Activated CD8-positive, alpha-beta T cell treated with anti-CD3 and anti-CD28 coated beads, Interleukin-2, amount 10 ng/mL, durations not matched to agents 7 days and 5 days (primary cell): ENCODE measurements at places on chromosomes 1 and 21.

GRCh38 chr21:42645211-42646075 is 8.0 kb upstream of the PDE9A start:
- no peak overlapping the region for H3K4me3 ChIP-seq
- DNase-seq, result no peak
- H3K27me3 ChIP-seq, result peaks cover 8% of the 10 kb centered on the region
- no peaks in the 10 kb centered on the region for H3K36me3 ChIP-seq

DNA sequence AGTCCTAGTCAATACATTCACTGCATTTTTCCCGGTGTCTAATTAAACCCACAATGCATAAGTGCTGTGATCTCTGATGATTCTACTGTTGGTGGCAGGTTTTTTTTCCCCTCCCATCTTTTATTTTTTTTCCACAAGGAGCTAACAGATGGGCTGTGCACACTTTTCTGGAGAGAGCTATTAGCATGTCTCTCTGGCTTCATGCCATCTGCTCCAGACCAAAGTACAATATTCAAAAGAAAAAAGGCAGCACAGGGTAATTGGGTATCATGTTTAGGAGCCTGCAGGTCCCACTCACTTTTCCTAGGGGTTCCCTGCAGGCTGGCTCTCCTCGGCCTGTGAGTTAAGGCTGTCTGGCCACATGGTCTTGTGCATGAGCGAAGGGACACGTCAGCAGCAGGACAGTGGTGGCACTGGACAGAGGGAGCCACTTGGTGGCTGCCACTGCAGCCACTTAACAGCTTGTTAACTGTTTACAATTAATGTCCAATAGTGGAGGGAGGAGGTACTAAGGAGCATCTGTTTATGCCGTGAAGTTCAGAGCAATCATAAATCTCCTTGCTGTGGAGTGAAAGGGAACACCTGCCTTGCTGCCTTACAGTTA is 53.5 kb upstream of the C8B start:
- DNase-seq, result no peak
- no peaks in the 10 kb centered on the region for H3K36me3 ChIP-seq
- H3K27ac ChIP-seq, result no peak overlapping the region
- H3K4me3 ChIP-seq, result no peak overlapping the region
- no peaks in the 10 kb centered on the region for H3K4me1 ChIP-seq

GRCh38 chr1:58409336-58409735 is 137.2 kb downstream of the OMA1 start:
- DNase-seq, result no peak
- no peak overlapping the region for H3K4me3 ChIP-seq
- peaks cover 3% of the 10 kb centered on the region for H3K27me3 ChIP-seq
- no peaks in the 10 kb centered on the region for H3K36me3 ChIP-seq
- no peak overlapping the region for H3K27ac ChIP-seq

- no peaks in the 10 kb centered on the region for H3K27me3 ChIP-seq
- no peaks in the 10 kb centered on the region for H3K36me3 ChIP-seq
- H3K27ac ChIP-seq, result no peak overlapping the region
Observed at GRCh38 chr1:170993151-170993550, 57.8 kb downstream of the MROH9 start.

GRCh38 chr1:52769346-52770033 is 43.2 kb downstream of the ZYG11B start:
- H3K4me1 ChIP-seq, result peaks cover 8% of the 10 kb centered on the region
- no peaks in the 10 kb centered on the region for H3K36me3 ChIP-seq
- H3K27me3 ChIP-seq, result no peaks in the 10 kb centered on the region
- no peak overlapping the region for H3K4me3 ChIP-seq
- DNase-seq, result no peak

DNA sequence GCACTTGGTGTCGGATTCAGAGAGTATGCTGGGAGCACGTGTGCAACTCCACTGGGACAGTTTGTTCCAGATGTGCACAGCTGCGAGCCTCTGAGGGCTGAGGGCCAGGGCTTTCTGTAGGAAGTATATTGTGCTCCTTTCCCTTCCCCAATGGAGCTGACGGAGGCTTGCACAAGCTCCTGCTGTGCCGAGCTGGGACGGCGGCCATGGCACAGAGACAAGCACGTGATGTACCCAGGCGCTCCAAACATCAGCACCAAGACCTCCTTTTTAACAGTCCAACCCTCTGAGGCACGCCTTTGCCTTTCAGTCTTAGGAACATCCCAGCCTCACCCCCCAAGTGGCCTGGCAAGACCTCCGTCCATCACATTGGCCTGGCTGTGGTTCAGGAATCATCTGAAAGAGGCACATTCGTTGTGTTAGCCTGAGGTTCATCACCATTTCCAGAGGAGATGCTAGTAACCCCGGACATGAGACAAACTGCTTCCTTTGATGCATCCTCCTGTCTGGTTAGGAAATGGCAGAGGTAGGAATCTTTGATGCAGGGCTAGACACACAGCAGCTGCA is 339.2 kb upstream of the KAZN start:
- no peak for DNase-seq
- H3K4me3 ChIP-seq, result no peak overlapping the region
- H3K36me3 ChIP-seq, result no peaks in the 10 kb centered on the region
- no peak overlapping the region for H3K27ac ChIP-seq
- H3K4me1 ChIP-seq, result no peaks in the 10 kb centered on the region
- H3K27me3 ChIP-seq, result no peaks in the 10 kb centered on the region

- no peaks in the 10 kb centered on the region for H3K27me3 ChIP-seq
- H3K4me1 ChIP-seq, result no peaks in the 10 kb centered on the region
- no peaks in the 10 kb centered on the region for H3K36me3 ChIP-seq
- H3K4me3 ChIP-seq, result no peak overlapping the region
- no peak for DNase-seq
Observed at GRCh38 chr1:210415846-210416448, 87.2 kb downstream of the HHAT start.

DNA sequence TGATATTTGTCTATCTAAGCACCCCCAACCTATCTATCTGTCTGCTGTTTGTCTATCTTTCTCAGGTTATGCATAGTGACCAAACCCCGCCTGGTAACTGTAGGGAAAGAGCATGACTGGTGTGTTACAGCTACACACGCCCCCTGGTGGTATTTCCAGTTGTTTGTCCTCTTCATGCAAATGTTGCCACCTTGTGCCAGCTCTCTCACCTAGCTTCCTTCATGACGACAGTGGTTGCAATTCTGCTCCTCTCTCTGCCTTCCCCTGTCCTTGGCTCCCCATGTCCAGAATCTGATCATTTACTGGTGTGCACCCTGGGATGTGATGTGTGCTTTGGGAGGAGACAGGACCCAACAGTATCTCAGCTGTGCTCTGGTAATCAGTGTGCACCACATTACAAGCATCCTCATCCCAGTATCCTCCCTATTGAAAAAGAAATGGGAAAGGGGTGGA is 8.1 kb upstream of the INKA2 start:
- no peaks in the 10 kb centered on the region for H3K36me3 ChIP-seq
- peaks cover 17% of the 10 kb centered on the region for H3K27me3 ChIP-seq
- no peak overlapping the region for H3K27ac ChIP-seq
- peak; percentile 89 for DNase-seq

DNA sequence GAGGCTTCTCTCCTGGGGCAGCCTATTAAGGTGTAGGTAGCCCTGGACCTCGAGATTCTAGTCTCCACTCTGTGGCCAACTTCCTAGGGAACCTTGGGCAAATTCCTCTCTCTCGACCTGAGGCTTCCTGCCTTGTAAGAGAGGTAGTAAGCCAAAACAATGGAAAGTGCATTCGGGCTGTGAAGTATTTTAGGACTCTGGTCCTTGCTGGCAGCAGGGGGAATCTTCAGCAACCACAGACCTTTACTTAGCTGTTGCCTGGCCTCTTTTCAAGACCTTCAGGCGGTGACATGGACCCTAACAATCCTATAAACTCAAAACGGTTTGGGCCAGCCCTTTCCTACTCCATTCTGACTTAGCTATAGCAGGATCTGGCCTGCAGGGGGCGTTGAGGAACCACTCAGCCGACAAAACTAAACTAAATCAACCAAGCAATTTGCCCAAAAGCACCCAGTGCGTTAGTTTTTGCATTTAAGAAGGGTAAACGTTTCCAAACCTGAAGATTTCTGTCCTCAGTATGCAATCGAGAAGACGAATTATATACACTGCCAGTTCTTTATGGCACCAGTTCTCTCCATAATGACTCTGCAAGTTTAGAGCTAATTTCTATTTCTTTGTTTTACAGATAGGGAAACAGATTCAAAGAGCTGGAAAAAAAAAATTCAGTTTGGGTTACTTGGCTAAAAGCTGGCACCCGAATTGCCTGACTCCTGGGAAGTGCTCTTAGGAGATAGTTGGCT is 10.9 kb upstream of the SESN2 start:
- H3K27me3 ChIP-seq, result no peaks in the 10 kb centered on the region
- peaks cover 58% of the 10 kb centered on the region for H3K4me1 ChIP-seq
- no peaks in the 10 kb centered on the region for H3K36me3 ChIP-seq
- DNase-seq, result peak; percentile 91
- H3K27ac ChIP-seq, result peak overlapping the region; percentile 94
